Fibroblast of skin of back (primary cell): ENCODE measurements at places on chromosomes 7 and 10.
A peak's percentile ranks its signal among the peaks of the same experiment; 100 is the strongest.

DNA sequence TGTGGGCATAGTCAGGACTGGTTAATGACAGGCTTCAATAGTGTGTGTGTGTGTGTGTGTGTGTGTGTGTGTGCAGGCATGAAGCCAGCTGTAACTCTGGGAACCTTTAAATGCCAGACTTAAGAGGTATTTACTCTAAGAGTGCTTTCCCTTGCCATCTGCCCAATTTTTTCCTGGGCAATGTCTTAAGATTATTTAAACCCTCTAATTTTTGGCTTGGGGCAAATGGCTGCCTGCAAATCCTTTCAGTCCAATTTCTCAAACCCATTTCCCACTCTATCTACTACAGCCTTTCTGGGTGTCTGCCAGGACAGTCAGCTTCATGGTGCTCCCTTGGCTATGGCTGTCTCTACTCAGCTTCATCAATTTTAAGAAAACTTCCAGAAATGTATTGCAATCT lies 62.6 kb upstream of the C1GALT1 start:
- no peak for DNase-seq

DNA sequence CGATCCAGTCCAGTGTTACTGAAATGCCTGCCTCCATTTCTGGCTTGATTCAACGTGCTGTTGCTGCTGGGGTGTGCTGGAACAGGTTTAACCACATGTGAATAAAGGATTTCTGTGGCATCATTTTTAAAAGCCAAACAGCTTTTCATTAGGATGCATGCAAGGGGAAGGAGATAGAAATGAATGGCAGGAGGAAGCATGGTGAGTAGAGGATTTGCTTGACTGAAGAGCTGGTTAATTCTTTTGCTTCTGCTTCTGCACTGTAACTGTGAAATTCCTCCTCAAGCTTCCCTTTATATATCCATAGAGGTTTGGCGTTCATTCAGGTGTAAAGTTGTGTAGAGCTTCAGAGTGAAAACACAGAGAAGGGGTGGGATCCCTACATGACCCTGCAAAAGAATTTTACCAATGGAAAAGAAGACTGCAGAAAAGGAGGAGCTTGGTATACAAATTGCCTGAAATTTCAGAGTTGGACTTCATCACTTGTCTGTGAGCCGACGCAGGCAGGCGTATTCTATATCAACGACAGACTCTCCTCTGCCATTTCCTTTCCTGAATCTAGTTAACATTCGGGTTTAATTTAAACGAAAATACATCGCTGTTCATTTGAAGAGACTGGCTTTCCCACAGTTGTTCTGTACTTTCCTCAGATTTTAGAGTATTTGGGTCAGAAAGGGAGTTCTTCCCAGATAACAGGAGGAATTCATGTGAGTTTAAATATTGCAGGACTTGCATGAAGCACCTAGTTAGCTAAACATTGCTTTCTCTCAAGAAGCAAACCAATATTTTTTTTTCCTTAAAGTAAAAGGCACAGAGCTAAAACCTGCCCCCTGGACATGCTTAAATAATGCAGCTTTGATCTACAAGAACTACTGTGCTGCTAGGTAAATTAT lies at the start of gene SOSTDC1:
Gene SOSTDC1 (minus strand): TSS at position 270 of the 893 bp plus-strand sequence. CDS start 70 bp downstream, at position 200.
- DNase-seq = no peak

DNA sequence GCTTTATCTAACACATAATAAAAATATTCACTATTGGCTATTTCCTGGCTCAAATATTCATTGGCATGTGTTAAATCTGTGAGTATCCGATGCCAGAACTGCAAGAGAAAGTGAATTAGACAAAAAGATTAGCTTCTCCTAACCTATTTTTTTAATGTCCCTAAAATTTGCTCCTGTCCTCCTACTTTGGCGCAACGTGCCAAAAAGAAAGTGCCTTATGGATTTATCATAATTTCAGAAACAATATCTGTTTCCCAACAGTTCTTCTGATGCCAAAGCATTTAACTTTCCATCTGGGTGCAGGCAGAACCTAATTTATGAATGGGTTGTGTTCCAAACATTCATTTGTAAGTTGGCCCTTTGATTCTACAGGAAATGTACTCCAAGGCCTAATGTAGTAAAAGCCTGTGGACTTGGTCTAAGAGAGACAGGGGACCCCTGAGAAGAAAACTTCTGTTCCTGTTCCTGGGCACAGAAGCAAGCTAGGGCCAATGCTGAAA lies 15.4 kb downstream of the PIP4K2A start:
- no peak for DNase-seq

- no peak for DNase-seq
Observed at GRCh38 chr10:91797048-91797690, 1.1 kb upstream of the TNKS2 start.

DNA sequence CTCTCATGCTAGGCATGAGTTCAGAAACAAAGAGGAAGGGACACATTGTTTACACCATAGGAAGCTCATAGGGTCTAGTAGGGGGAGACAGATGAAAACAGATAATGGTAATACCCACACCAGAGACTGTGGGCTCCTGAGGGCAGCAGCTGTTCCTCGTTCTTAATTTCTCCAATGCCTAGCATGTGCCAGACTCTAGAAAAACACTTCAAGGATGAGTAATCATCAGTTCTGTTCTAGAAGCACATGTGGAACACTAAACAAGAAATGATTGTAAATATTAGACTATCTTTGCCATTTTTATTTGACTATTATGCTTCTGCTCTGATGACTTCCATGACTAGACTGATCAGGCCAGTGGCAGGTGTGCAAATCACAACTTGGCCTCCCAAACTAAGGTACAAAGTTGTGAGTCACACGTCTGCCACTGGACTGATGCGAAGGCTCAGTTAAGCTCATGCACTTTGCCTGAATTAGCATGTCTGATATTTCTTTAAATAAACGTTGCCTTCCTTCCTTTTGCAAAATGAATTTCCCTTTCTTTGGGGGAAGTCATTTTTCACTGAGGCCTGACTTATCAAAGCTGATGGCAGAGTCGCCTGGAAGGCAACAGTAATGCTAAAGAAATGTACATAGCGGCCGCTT lies 89.2 kb upstream of the FGL2 start:
- no peak for DNase-seq

DNA sequence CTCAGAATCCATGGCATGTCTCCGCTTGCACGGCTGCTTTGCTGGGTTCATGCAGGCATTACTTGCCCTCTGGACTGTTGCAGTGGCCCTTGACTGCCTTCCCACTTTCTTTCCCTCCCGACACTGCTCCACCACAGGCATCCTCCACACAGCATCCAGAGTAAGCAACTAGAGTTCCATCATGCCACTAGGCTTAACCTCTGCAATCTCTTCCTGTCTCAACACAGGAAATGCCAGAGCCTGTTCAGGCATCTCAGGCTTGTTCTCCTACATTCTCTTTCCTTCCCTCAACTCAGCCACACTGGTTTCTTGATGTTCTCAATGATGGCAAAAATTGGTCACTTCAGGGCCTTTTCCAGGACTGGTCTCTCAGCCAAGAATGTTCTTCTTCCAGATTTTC lies 284.5 kb upstream of the KLF6 start:
- peak; percentile 93 for DNase-seq

- no peak for DNase-seq
Observed at GRCh38 chr7:49643321-49643720, 130.1 kb upstream of the VWC2 start.

- DNase-seq = peak; percentile 78
Observed at GRCh38 chr7:37901890-37902524, 14.6 kb downstream of the SFRP4 start.
